Mesenchymal stem cell (in vitro differentiated cells and primary cell): ENCODE measurements at places on chromosomes 3 and 15.

DNA sequence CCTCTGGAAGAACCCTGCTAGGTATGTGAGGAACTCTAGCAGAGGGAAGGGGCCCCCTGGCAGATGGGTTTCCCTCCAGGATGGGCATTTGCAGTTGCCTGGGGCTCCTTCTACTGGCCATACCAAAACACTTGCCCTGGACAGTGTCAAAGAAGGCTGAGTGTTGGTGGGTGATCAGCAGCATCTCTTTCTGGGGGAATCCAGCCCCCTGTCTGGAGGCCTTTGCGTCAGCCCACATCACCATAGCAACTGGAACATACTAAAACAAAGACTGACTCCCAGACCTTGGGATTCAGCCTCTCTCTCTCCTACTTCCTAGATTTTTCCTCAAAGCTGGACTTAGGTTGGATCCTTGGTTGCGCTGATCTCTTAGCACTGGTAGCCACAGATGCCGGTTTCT is 8.1 kb downstream of the CEMIP start:
- peak; percentile 29 for DNase-seq

DNA sequence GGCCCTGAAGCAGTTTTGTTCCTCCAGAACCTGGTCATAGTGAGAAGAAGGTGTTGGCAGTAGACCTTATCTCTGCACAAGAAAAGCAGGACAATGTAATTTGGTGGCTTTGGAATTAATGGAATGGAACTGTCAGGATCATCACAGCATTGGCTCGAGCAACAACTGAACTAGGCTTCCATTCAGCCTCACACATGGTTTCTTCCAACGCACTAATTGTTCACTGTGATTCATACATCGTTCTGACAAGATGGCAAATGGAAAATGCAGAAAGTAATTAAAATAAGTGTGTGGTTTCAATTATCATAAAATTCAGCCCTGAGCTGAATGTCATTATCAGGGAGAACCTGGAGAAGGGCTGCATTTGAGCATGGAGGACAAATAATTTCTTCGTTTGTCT is 80.6 kb downstream of the MFSD1 start:
- no peak for DNase-seq

GRCh38 chr3:129121016-129121791 is 400 bp downstream of the RAB43 start:
- DNase-seq: peak; percentile 50

DNA sequence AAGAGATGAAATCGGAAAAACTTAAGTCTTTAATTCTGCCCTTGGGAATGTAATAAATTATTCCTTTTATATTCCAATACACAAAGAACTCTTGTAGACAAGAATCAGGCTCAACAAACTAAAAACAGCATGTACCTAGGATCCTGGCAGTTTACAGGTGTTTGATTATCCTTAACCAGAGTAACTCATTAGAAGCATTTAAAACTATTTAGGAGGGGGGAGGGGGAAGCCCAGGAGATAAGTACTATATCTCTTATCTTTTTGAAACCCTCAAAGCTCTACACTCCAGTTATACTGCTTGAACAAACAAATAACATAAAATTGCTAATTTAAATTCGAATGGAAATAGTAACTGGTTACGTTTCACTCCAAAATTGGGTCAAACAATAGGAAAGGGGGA is 1.9 kb downstream of the CNBP start:
- no peak for DNase-seq

DNA sequence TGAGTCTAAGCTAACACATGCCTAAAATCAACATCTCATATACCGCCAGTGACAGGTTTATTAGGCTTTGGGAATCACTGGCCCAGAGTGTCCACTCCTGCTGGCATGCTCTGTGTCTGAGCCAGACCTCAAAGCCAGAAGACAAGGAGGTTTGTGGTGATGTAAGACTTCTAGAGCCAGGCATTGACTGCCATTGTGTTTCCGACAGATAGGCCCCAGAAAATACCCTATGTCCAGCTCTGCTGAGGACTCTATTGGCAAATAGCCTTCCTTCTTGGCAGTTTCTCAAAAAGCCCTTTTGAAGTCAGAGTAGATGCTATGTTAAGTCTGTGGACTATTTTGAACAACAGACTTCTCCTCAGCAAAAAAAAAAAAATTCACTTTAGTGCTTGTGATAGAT is 181.9 kb upstream of the UBE2E1 start:
- DNase-seq: no peak

DNA sequence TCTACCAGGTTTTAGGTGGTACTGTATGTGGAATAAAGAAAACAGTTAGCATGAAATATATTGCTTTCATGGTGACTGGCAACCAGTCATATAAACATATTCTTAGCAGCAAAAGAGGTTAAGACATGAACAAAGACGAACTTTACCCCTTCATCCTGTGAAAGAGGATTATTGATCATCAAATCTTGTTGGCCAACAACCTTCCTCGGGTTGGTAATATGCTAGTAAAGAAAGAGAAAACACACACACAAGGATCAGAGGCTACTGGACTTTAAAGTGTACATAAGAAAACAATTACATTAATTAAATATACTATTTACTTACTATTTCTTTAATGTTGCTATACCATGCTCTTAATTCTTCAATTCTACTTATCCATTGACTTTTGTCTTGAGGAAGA is 337.9 kb downstream of the TBC1D5 start:
- DNase-seq: no peak

- no peak for DNase-seq
These were observed 167.2 kb downstream of the MAGI1 start for GRCh38 chr3:65871305-65872141.

DNA sequence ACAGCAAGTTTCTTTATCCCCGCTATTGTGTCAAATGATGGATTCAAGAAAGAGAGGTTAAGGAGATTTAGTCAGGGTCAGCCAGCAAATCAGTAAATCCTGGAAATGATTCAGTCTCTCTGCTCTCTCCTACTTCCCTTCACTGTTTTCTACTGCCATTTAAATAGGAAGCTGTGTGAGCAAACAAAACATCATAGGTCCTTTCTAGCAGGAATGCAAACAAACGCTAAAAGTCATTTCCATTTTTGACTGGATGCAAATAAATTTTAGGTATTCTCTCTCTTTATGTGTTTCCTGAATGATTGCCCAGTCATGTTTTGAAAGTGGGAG is 299.4 kb upstream of the RORA start:
- DNase-seq: no peak

GRCh38 chr3:103126115-103126514 is 691.3 kb downstream of the ZPLD1 start:
- no peak for DNase-seq

DNA sequence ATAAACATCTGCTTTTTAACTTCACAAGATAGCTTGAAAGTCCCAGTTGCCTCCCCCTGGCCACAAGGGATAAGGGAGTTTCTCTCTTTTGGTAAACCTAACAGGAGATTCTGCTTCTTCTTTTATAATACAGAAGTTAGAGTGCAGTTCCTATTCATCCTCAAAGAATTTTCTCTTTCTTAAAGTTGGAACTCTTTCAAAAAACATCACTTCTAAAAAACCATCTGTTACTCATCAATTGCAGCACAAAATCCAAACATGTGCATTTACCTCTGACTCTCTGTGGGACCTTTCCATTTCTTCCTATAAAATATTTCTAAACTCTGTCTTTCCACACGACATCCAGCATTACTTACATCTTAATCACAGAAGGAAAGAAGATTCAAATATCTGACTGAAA is 5.1 kb downstream of the DPH6 start:
- peak; percentile 39 for DNase-seq

DNA sequence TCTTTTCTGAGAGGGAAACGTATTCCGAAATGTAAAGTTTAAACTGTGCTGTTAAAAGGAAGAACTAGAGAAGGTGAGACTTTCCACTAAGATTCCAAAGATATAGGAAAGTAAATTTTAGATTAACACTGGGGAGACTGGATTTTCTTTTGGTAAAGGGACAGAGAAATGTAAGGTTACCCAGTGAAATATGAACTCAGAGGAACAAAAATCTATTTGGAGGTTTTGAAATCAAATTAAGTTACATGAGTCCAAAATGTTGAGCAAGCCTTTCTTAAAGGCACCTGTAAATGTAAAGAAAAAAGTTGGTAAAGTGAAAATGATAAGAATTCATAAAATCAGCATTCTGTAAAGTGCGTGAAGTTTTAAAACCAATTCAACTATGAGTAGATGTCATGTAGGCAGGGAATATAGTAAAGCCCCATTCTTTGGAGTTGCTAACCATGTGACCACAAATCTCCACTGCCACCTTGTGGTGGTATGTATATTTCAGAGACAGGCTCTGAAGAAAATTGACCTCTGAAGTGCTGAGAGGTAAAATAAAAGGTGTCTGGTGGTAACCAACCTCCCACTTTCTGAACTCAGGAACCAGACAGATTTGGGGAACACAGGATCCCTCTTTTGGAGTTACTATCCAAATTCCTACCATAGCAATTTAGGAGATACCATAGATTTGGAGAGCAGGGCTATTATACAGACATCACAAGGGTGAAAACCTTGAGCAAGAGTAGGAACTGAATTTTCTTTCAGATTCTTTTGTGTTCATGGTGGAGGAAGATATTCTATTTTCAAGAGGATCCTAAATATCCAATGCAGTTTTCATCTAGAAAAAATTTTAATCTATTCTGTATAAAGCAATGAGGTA is 215.3 kb downstream of the ROBO2 start:
- peak; percentile 66 for DNase-seq

DNA sequence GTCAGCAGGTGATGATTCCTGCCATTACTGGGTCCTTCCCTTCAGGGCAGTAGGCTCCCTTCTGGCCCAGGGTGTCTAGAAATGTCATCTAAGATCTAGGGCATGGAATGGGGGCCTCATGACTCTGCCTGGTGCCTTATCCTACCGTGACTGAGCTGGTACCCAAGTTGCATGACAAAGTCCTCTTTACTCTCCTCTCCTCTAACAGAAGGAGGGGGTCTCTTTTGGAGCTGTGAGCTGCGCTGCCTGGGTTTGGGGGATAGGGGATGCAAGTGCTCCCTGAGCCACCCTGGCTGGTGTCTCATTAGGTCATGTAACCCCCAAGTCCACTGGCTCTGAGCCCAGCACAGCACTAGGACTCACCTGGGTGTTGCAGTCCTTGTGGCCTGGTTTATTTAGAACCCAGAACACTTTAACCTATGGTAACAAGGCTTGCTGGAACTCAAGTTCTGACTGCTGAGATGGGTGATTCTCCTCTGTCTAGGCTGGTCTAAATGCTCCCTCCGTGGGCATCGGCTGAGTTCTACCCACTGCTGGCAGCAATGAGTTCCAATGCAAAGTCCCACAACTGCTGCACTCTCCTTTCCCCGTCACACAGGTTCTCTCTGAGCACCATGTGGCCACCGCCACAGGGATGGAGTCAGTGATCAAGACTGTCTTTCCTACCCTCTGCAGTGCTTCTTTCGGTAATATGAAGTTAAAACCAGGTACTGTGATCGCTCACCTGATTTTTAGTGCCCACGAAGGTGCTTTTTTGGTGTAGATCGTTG is 34.0 kb downstream of the XXYLT1 start:
- no peak for DNase-seq

GRCh38 chr3:128435561-128435960 is 31.1 kb downstream of the DNAJB8 start:
- DNase-seq: no peak

DNA sequence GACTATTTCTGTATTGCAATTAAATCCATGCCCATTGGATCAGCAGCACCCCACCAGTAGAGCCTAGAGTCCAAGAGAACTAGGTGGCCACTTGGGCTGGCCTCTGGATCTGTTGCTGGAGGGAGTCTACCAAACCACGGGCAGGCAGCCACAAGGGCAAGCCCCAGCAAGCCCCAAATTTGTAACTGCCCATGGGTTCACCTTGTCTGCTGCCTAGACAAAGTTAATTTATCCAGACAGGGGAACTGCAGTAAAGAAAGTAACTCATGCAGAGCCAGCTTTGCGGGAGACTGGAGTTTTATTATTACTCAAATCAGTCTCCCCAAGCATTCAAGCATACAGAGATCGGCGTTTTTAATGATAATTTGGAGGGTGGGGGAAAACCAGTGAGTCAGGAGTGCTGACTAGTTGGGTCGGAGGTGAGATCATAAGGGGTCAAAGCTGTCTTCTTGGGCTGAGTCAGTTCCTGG is 74.0 kb upstream of the TERB2 start:
- no peak for DNase-seq

GRCh38 chr15:32106401-32107381 is 76.4 kb downstream of the CHRNA7 start:
- DNase-seq: no peak

DNA sequence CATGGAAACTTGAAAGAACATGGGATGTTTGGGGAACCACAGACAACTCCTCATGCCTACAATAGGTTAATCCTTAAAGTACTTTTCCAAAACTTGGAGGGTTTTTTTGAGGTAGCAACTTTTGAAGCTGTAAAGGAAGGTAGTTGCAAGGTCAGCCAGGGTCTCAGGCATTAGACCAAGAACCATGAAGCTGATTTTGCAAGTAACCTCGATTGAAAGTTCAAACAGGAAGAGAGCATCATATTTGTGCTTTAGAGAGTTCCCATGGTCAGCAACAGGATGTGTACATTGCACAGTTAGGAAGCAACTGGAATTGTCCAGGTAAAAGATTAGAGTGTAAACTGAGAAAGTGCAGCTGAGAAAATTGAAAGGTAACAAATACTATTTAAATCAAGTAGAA is 199.8 kb upstream of the NR2F2 start:
- no peak for DNase-seq

GRCh38 chr3:128491691-128491940 is 1.4 kb downstream of the GATA2 start:
- no peak for DNase-seq
